Stimulated activated naive CD8-positive, alpha-beta T cell treated with anti-CD3 and anti-CD28 coated beads, Interleukin-15, amount 100 ng/mL, for 72 hours (primary cell): ENCODE measurements at places on chromosomes 1 and 21.

DNA sequence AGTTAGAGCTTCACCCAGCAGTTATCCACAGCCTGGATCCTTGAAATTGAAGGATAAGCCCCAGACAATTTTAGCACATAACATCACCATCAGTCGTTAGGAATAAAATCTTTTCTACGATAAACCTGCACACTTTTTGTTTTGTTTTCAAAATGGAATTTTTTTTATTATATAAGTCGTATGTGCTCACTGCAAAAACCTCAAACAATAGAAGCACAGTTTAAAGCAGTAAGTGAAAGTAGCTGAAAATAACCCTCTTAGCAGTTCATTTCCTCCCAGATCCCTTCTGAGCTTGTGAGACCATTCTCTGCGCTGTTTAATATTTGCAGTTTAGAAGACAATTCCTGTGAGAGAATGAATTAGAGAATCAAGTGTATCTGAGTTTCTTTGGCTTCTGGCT, 38.3 kb downstream of the ELK4 start:
- no peak for DNase-seq

DNA sequence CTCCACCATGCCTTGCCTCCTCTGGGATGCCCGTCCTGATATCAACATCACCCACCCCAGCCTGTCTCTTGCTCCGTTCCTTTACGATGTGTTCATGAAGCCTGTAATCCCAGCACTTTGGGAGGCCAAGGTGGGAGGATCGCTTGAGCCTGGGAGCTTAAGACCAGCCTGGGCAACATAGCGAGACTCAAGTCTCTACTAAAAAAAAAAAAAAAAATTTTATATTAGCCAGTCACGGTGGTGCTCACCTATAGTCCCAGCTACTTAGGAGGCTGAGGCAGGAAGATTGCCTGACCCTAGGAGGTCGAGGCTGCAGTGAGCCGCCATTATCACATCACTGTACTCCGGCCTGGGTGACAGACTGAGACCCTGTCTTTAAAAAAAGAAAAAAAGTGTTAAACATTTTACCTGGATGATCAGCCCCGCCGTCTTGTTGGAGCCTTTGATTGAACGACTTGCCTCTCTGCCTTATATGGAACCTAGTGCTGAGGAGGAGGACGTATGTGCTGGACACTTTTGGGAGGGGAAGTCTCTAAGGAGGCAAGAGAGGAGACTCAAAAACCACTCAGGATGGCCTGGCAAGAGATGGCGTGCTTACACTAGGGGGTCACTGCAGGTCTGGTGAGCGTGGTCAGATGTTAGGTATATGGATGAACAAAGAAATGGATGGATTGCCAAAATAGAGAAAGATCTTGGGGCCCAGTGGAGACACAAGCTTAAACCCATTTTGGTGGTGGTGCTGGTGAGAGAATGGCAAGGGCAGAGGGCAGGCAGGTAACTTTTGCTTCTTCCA, 80.5 kb upstream of the IFFO2 start:
- no peak for DNase-seq

DNA sequence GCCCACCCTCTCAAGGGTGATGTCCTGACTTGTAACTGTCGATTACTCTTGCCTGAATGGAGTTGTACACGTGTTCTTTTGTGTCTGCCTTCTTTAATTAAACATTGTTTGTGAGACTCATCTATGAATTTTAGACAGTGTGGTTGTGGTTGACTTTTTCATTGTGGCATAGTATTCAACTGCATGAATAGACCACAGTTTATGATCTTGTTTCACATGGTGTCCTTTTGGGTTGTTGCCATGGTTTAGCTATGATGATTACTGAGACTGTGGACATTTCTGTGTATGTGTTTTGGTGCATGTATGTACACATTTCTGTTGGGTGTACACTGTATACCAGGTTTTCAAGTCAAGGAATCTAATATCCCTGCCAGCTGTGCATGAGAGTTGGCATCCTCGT, 30.1 kb downstream of the PRMT2 start:
- no peak for DNase-seq

DNA sequence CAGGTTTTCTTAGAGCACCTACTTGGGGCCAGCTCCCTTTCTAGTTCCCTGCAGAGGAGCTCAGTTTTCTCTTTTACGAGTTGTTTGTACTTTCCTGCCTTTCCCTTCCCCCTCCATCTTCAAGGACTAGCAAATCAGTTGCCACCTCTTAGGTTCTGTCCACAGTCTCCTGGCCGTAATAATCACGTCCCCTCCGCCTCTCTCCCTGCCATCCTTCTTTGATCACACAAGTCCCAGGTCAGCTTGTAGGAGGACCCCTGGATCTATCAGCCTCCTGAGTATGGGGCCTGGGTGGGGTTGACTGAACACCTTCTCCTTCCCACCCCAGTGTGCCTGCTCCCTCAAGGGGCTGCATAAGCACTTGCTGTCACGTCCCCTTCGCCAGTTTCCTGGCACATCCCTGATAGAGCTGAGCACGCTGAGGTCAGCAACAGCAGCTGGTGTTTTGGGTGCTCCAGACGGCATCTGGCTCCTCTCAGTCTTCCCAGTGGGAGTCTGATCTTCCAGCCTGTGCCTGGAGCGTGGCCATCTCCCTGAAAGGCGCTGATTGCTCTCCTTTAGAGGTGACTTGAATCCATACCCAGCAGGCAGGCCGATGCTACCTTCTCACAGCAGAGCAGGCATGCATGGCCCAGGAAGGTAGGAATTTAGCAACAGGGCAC, 216.1 kb upstream of the TMEM51 start:
- DNase-seq: no peak

GRCh38 chr1:236854605-236854983, 59.5 kb downstream of the MTR start:
- no peak for DNase-seq

DNA sequence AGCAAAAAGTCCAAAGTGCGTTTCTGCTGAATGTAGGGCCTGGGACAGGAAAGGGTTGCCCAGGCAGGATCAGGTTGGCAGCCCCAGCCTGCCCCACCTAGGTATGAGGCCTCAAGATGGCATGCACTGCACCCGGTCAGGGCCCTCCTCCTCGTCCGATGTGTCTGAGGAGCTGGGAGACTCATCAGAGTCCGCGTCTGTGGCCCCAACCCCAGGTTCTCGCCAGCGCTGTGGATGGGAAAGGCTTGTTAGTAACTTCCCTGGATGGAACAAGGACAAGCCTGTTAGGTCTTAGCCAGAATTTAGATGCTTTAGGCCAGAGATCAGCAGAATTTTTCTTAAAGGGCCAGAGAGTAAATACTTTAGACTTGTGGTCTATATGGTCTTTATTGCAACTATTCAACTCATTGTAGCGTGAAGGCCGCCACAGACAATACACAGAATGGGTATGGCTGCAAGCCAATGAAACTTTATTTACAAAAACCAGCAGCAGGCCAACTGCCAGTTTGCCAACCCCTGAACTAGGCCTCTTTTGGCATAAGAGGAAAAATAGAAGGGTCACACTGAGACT, 12.4 kb downstream of the PEA15 start:
- DNase-seq: no peak

GRCh38 chr1:9892563-9893528, 17.2 kb downstream of the CTNNBIP1 start:
- no peak for DNase-seq

DNA sequence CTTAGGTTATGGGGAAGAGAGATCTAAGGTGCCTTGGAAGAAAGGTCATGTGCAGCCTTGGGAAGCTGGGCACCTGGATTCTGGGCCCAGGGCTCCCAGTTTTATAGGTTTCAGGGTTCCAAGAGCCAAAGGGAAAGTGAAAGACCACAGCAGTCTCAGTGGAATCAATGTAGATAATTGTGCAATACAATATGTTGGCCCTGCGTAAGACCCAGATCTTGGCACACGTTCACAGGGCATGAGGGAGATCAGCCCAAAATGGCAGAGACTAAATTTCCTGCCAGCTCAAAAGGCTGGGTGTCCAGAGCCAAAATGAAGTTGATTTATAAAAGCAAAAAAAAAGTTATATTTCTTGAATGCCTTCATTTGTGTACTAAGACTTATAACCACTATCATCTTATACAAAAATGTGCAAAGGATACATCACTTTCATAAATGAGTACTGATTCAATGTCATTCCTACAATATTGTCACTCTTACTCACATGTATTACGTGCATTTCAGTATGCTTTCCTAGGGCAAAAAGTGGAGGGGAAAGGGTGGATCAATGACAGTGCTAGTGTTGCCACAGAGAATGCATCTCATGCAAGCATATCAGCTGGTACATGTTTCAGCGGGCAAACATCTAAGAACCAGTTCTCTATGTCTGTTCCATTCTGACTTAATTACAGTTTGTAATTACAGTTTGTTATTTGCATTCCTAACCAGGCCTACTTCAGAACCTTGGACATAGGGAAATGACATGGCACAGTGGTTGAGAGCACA, 22.5 kb upstream of the NPL start:
- no peak for DNase-seq

DNA sequence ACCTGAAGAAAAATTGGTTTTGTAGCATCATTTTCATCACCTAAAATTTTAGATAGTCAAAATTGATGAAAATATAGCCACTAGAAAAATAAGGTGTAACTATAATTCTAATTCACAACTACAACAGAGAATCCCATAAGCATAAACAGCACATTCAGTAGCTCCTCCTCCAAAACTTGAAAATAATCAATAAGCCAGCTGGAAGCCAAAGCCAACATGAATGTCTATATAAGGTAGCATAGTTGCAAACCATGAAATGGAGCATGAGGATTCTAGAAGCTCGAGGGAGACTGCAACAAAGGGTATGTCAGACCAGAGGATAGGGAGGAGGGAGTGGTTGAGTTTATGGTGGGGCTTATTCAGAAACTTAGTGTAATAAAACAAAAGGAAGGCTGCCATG, 22.4 kb downstream of the ACBD3 start:
- no peak for DNase-seq

- DNase-seq: no peak
These were observed 396.7 kb upstream of the C1orf87 start for GRCh38 chr1:60470246-60470645.

GRCh38 chr21:33760641-33761440, 118.5 kb downstream of the ITSN1 start:
- DNase-seq: no peak

- DNase-seq: no peak
These were observed 103.3 kb upstream of the SLC45A1 start for GRCh38 chr1:8214501-8215173.

- DNase-seq: no peak
These were observed 132.5 kb upstream of the CACHD1 start for GRCh38 chr1:64337475-64337874.

GRCh38 chr21:41899426-41900202, 20.5 kb upstream of the PRDM15 start:
- DNase-seq: peak; percentile 91

- DNase-seq: no peak
These were observed 3880.5 kb downstream of the SRGAP2C start for GRCh38 chr1:125065092-125065820.

DNA sequence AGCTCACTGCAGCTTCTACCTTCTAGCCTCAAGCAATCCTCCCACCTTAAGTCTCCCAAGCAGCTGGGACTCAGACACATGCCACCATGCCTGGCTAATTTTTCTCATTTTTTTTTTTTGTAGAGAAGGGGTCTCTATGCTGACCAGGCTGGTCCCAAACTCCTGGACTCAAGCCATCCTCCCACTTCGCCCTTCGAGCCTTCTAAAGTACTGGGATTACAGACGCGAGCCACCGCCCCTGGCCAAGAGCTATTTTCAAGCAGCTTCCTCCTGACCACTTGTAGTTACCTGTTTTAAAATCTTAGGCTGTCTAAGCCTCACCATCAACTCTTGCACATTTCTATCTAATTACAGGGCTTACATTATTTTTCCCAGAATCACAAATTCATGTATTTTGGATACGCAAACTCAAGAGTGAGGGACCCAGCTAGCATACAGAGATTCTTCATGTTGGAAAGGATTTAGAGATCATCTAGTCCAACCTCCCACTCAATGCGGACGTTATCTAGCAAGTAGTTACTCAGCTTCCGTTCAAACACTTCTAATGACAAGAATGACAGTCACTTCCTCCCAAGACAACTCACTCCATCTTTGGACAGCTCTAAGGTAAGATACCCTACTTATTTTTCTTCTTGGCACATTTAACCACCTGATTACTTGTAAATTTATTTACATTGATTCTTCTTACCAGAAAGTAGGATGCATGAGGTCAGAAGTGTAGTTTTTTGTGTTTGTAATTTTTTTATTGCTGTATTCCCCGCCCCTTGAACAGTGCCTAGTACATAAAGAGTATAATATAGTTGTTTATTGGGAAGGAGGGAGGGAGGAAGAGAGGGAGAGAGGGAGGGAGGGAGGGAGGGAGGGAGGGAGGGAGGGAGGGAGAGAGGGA, 65.4 kb downstream of the LUZP1 start:
- peak; percentile 19 for DNase-seq

DNA sequence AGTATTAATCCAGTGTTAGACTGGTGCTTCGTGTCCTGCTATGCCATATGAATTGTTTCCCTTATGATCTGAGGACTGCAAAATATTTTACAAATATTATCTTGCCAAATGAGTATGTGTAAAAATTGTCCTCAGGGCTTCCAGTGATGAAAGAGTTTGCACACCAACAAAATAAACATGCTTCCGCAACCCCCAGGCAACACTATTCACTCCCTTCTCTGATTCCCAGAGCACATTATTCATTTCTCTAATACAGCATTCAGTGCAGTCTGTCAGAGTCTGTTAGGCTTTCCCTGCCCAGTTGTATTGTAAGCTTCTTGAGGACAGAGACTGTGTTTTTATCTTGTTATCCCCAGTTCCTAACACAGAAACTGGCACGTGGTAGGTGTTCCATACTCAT, 409.9 kb upstream of the C1orf87 start:
- no peak for DNase-seq

- no peak for DNase-seq
These were observed 94.7 kb upstream of the ERRFI1 start for GRCh38 chr1:8120693-8121260.

DNA sequence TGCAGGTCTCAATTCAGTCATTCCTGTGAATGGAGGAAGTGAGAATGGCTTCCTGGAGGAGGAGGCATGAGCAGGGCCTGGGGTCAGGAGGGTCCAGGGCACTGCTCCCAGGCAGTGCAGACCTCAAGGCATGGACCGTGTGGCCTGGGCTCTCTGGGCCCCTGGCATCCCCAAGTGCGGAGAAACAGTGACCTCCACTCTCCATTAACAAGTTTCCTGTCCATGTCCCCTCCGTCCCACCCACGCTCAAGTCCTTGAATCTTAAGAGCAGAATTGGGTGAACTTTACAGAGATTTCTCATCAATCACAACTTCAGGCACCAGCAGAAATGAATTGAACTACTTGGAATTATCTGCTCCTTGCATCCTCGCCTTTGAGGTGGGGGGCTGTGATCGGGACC, 211.1 kb downstream of the NPHP4 start:
- no peak for DNase-seq
